ENCODE measurements at places on chromosomes 2 and 18. TPM values are rescaled to one million over a fixed set of nuclear protein-coding genes. Genes with fewer than 3 reads are reported as not detected.

DNA sequence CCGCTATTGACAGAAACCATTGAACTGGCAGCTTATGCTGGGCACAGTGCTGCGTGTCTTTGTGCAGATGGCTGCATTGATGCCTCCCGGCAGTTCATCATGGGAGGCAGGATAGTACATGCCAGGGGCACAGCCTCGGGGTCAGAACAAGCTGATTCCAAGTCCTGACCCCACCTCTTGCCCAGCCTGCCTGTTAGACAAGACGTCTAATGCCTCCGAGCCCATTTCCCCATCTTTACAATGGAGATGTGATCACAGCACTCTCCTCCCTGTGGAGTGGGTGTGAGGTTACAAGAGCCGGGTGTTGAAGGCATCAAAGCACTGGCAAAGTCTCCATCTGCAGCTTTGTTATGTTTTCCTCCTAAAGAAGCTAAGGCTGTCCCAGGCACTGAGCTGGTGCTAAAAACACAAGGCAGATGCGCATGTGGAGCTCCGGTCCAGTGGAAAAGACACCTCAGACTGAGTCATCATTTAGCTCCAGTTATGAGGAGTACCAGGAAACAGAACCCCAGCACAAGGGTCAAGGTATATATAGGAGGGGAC lies 125.7 kb upstream of the EPAS1 start:
- DNase-seq = no peak

DNA sequence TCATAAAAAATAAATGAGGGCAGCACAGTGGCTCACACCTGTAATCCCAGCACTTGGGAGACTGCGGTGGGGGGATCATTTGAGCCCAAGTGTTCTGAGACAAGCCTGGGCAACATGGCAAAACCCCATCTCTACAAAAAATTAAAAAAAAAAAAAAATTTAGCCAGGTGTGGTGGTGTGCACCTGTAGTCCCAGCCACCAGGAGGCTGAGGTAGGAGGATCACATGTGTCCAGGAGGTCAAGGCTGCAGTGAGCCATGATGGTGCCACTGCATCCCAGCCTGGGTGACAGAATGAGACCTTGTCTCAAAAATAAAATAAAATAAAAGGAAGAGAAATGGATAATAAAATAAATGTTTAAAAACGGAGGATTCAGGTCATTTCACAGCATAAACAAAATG lies 113.5 kb downstream of the ATAD2B start:
- DNase-seq = no peak

DNA sequence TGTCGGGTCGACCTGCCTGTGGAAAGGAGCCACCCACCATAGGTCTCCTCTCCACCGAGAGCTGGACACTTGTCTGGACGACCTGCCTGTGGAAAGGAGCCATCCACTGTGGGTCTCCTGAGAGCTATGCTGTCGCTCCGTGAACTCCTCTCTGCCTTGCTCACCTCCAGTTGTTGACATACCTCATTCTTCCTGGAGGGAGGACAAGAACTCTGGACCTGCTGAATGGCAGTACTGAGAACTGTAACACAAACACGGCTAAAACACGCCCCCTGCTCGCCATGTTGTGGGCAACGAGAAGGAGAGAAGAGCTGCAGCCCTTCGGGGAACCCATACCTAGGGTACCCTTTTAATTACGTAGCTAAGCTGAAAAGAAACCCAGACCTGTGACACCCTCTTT lies 77.6 kb downstream of the PTPN4 start:
- DNase-seq = no peak

PLEK gene
- 13.2 TPM for total RNA-seq

DNA sequence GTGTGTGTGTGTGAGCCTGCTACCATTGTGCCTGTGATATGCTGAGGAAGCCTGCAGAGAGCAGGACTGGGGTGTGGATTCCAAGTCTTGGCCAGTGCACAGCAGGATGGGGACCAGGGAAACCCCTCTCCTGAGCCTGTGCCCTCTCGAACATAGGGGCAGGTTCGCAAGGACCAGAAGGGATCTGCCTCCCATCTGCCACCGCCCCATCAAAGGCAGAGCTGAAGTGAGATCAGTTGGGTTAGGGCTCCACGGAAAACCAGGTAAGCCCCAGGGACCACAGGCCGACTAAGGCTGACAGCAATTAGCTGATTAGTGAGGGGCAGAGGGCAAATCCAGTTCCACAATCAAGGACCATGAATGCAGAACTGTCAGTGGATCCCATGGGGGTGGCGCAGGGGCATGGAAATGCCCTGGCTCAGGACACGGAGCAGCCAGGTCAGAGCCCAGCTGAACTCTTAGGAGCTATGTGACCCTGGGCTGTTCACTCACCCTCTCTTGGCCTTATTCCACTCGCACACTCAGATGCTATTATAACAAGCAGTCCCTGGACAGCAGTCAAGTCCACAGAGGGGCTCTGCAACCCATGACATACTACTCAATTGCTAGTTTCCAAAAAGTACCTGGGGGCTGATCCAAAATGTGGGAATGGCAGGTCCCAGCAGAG lies 84.2 kb upstream of the ID2 start:
- no peak for DNase-seq

DNA sequence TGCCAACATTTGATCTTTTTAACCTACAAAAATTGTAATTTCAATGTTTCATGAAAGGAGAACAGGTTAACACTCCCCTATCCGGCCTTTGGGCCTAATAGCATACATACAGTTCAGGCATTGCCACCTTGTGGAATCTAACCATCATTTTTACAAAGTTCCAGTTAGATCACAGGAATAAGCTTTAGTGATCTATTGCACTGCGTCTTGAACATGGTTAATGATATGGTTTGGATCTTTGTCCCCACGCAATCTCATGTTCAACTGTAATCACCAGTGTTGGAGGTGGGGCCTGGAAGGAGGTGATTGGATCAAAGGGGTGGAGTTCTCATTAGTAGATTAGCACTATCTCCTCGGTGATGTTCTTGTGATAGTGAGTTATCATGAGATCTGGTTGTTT lies 58.2 kb upstream of the NEUROD1 start:
- DNase-seq = no peak

- no peak for DNase-seq
Measured at GRCh38 chr2:37105150-37105549, 20.8 kb downstream of the GPATCH11 start.

ANKRD44 gene
- total RNA-seq = 34.2 TPM

CACNB4 gene
- total RNA-seq = 4.4 TPM

DNA sequence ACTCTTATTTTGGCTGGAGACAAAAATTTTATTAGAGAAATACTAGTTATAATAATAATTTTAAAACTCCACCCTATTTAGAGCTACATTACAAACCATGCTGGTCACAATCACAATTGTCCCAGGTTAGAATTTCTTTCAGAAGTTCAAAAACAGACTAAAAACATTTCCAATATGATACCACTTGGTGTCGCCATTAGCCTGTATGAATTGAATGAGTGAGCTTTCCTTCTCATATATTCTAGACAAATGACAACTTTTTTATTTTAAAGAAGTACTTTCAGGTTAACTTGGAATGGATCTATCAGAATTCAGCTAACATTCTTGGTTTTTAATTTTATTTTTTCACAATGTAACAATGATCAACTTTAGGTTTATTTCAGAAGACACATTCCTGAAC lies 48.0 kb downstream of the SERPINB8 start:
- no peak for DNase-seq

RTP5 gene
- not detected for total RNA-seq

RAB3GAP1 gene
- total RNA-seq = 61.7 TPM

- no peak for DNase-seq
Measured at GRCh38 chr2:64201151-64201550, 56.9 kb upstream of the PELI1 start.

GRCh38 chr2:206112108-206112507 lies 26.1 kb upstream of the INO80D start:
- no peak for DNase-seq

GRCh38 chr18:62790871-62791772 lies 75.8 kb downstream of the PHLPP1 start:
- DNase-seq = no peak

DNA sequence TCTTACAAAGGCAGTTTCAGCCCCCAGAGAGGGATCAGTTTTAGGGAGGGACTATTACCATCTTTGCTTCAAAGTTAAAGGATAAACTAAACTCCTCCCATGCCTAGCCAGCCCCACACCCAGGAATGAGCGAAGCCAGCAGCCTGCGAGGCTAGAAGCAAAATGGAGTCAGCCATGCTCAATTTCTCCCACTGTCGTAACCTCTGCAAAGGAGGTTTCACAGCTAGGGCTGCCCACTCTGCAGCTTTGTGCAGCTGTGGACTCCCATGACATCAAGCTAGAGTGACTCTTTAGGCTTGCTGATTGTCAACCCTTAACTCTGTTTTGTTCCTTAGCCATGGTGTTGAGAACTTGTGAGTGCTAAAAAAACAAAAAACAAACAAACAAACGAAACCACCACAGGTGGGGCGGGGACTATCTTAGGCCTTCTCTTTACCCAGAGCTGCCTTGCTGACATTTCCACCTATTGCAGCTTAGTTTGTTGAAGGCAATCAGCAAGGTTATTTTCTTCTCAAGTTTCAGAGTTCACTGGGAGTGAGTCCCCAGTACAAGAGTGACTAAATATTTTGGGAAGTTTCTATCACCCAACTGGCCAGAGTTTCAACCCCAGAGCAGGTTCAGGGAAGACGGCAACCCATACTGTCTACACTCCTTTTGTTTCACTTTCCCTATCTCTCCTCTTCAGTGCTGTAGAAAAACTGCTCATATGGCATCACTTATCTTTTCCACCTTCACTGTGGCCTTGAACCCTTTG lies 592.1 kb downstream of the XIRP2 start:
- no peak for DNase-seq

DNA sequence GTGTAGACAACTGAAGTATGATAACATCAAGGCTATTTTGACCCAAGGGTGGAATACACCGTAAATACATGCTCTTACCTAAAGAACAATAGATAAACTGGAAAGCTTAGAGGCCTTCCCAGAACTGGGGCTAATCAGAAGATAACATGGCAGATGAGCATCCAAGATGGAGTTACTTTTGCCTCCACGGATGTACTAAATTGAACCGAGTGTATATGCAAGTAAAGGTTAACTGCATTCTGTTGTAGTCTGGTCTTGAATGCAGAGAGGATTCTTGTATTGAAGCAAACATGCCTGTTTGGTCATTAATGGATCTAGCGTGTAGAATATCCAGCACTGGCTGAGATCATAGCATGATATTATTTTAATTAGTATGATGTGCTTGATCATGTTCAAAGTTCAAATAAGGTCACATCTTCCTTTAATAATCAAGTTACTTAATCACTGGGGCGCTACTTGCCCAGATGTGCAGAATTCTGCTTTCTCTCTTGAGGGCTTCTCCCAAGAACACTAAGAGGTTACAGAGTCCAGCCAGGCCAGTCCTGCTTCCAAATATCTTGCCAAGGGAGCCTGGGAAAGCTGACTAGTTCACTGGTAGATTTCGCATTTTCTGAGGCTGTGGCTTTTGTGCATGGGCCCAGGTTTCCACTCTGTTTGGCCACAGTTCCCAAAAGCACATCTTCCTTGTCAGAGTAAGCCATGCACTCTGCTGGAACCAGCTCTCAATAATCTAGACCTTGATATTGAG lies 37.5 kb upstream of the ACSL3 start:
- DNase-seq = no peak

DNA sequence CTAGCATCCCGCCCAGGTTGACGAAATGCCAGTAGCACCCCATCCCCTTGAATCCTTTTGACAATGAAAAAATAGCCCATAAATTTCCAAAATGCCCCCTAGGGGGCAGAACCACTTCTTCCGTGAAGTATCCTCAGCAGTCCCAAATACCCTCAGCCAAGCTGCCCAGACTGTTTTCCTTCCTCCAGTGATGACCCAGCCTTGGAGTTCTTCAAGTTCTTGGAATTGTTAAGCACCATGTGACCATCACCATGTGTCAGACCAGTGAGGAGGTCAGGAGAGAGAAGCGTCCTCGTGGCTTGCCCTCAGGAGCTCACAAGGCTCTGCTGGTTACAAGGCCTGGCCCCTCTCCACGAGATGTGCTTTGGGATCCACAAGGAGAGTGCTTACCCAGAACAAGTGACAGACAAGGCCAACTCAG lies 1.4 kb upstream of the SLC23A3 start:
- DNase-seq = peak; percentile 90

- no peak for DNase-seq
Measured at GRCh38 chr2:204191574-204191973, 255.0 kb downstream of the ICOS start.

CLEC4F gene
- not detected for total RNA-seq

DNA sequence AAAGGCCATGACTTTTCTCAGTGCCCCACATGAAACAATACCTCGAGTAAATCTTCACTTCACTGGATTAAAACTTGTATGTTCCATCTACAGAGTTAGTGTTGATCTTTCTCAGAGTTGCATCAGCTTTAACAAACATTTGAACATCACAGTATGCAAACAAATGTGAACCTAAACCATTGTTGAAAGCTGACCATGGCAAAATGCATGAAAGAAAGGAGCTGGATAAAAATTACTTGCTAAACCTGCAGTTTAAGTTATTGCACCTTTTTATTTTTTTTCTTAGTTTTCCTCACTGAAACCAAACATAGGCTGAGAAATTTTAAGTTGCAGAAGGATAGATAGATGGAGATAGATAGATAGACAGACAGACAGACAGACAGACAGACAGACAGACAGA lies 107.2 kb upstream of the UGP2 start:
- no peak for DNase-seq

DNA sequence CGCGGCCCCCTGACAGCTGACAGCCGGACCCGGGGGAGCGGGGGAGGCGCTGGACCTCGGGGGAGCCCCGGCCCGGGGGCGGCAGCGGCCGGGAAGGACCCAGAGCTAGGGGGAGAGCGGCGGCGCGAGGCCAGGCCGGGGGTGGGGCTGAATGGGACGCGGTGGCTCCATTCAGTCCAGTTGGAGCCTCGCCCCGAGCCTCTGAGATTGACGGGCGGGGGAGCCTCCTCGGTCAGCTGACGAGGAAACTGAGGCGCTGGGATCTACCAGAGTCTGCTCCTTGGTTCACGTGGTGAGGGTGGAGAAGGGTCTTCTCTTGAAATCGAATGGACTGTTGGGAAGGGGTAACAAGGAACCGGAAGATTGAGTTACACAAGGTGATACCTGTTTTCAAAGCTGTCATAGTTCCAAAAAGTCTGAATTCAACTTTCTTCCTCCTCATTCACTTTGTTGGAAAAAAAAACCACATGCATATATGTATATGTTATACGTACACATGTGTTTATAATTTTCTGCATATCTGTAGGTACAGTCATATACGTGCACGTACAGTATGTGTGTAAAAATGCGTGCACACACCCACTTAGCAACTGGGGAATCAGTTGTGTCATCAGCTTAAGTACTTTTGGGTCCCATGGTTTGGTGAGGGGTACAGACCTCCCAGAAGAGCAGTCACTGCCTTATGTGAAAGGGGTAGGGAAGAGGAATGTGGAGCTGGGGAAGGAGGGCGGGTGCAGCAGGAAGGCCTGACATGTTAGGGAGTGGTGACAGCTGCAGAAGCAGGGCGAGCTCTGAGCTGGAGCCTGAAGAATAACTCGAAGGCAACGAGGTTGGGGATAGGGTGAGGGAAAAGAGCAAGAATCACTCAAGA lies 628 bp downstream of the PPP1R7 start:
- no peak for DNase-seq

- no peak for DNase-seq
Measured at GRCh38 chr2:36618381-36618780, 20.4 kb upstream of the FEZ2 start.

PSTPIP2 gene
- 13.0 TPM for total RNA-seq
